ENCODE measurements at places on chromosomes 5 and 9. TPM values are rescaled to one million over a fixed set of nuclear protein-coding genes. Genes with fewer than 3 reads are reported as not detected.

GRCh38 chr5:154377754-154378533 is 67.9 kb upstream of the SAP30L start:
- no peak for DNase-seq

Gene GCNT4
- total RNA-seq = not detected

Gene OLFM1
- total RNA-seq = not detected

DNA sequence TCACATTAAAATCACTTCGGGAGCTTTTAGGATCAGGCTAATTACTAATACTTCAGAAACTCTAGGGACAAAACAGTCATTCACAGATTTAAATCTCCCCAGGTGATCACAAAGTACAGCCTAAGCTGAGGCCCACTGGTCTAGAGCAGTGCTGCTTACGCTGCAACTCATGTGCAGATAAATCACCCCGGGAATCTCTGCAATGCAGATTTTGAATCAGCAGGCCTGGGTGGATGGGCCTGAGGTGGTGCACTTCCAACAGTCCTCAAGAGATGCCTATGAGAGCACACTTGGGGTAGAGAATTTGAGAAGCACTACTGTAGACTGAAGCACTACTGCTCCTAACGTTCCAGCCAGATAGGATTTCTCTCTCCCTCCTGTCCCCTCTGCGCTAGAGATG is 28.4 kb downstream of the CSF1R start:
- DNase-seq = no peak

- DNase-seq = no peak
Observed at GRCh38 chr9:127935765-127936221, 1.9 kb downstream of the DPM2 start.

DNA sequence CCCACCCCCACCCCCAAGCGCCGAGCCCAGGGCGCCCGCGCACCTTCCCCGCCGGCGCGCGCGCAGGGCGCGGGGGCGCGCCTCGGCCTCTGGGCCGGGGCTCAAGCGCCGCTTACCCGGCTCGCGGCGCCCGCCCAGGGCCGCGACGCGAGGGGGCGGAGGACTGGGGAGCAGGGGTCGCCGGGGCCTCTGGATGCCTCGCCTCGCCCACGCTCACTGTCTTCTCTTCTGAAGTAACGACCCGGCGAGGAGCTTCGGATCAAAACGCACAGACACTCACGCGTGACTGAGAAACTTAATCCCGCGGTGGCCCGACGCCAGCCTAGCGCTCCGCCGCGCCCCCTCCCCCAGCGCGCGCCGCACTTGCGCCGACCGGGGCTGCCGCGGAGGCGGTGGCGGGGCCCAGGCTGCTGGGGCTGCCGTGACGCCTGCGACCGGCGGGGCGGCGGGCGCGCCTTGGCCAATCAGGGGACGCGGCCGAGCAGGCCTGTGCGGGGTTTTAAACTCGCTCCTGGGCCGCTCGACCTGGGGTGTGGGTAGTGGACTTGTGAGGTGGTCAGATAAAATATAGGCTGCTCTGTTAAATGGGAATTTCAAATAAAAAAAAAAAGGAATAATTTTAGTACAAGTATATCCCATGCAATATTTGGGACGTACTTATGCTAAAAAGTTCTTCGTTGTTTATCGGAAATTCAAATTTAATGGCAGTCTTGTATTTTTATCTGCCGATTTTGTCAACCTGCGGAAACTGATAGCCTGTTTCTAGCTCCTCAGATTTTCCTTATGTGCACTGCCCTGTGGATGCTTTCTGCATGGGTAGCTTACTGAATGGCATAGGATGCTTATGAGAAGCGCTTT is at the start of gene MPDZ:
MPDZ (minus strand) TSS at position 409 of the 858 bp plus-strand sequence. CDS start 29,377 bp downstream, outside the sequence.
- DNase-seq = no peak
